ENCODE measurements at places on chromosomes 5 and 9. TPM values are rescaled to one million over a fixed set of nuclear protein-coding genes. Genes with fewer than 3 reads are reported as not detected.

Gene C5orf46
- polyA plus RNA-seq, result not detected

Gene CENPK
- 12.6 TPM for polyA plus RNA-seq

Gene TMEM215
- 0.54 TPM for polyA plus RNA-seq

Gene NOL6
- 20.8 TPM for polyA plus RNA-seq

Gene PAPPA
- polyA plus RNA-seq, result 0.49 TPM

Gene SELENOP
- polyA plus RNA-seq, result 98.3 TPM

Gene HAVCR2
- polyA plus RNA-seq, result 2.1 TPM

Gene SLC9A3
- 1.8 TPM for polyA plus RNA-seq

Gene IFNA21
- not detected for polyA plus RNA-seq

Gene ACOT12
- polyA plus RNA-seq, result 0.22 TPM

Gene C9orf50
- polyA plus RNA-seq, result 0.23 TPM

Gene CORO2A
- 0.32 TPM for polyA plus RNA-seq

Gene CDH9
- polyA plus RNA-seq, result not detected

Gene IL3
- not detected for polyA plus RNA-seq

All from forelimb muscle (tissue), 1 donor.